Pancreas (tissue), 10 donors: ENCODE measurements at places on chromosomes 6 and 20. TPM values are rescaled to one million over a fixed set of nuclear protein-coding genes. Genes with fewer than 3 reads are reported as not detected.

DNA sequence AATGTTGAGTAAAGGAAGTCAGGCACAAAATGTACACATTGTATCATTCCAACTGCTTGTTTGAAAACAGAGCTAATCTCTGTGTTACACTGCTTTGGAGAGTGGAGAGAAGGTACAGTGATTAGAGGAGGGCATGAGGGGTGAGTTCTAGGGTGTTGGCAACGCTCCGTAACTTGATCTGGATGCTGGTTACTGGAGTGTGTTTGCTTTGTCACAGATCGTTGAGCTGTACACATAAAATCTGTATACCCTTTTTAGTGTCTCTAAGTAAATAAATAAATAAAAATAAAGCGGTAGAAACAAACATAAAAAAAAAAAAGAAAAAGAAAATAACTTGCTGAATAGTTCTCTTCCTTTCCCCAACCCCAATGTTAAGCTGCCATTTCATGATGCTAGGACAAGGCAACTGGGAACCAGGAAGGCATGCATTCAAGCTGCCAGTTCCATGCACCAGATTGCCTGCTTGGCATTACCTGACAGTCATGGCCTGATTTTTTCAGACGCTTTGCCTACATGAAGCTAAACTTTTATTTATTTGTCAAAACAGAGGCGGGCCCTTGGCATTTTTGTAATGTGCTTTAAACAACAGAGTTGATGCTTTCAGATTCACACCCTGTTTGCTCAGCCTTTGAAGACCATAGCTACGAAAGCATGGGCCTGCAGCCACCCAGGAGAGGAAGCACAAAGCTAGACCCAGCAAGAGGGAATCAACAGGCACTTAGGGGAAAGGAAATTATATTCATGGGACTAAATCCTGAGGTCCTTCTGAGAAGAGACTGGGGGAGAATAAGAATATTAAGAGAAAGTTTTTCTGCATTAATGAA, 21.2 kb downstream of the TNFRSF21 start:
- H3K27ac ChIP-seq, result no peak overlapping the region
- H3K4me1 ChIP-seq, result no peaks in the 10 kb centered on the region
- no peaks in the 10 kb centered on the region for H3K27me3 ChIP-seq
- peaks cover 3% of the 10 kb centered on the region for H3K36me3 ChIP-seq
- no peak for DNase-seq

- H3K36me3 ChIP-seq, result no peaks in the 10 kb centered on the region
- DNase-seq, result no peak
- no peaks in the 10 kb centered on the region for H3K4me1 ChIP-seq
Observed at GRCh38 chr6:89775150-89775549, 44.4 kb downstream of the MDN1 start.

RNF39 gene
- 1.1 TPM for total RNA-seq

TBC1D32 gene
- total RNA-seq, result 4.0 TPM
